ENCODE measurements at places on chromosomes 6 and 20.

DNA sequence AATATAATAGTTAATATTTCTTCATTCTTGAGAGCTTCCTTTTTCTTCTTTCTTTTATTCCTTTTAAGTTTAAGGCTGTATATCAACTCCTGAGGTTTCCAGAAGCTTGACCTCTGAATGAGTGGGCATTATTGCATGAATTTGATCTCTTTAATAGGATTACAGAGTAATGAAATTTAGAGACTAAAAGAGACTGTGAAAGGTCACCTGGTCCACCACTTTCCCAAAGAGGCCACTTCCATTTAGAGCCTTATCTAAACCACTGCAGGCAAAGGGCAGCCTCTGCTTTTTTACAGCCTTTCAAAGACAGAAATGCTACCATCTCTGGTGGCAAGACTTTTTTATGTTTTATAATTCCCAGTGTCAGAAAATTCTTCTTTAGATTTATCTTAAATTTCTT lies 215.3 kb upstream of the HS3ST5 start:
- no peak for DNase-seq

GRCh38 chr6:40077315-40077714 lies 143.1 kb upstream of the MOCS1 start:
- DNase-seq = no peak

DNA sequence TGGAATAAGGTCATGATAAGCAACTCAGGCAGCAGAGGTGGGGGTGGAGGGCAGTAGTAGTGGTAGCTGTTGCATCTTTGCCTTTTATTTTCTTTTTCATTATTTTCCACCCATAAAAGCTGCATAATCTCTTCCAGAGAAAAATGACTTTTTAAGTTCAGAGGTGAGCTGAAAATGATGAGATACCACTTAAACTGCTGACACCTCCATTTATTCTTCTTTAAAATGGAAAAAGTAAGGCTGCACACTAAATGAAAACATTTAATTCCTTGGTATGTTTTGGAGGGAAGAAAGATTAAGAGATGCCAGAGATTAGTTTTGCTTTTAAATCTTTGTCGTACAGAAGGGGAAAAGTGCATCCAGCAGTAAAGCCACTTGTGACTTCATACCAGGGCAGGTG lies 97.2 kb downstream of the ADTRP start:
- DNase-seq = no peak

DNA sequence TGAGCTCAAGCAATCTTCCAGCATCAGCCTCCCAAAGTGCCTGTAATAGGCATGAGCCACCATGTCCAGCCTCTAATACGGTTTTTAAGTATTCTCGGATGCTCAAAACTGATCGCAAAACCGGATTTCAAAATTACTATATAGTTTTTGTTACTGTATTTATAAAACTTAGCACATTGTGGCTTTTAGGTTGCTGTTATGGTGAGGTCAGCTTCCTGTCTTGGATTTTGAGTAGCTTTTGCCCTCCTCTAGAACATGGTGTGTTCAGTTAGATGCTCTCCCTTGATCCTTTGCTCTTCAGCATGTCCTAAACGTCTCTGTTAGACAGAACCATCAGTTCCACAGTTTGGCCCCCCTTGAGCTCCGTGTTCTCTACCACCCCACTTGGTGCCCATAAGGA lies 96.2 kb downstream of the RPP40 start:
- DNase-seq = no peak

DNA sequence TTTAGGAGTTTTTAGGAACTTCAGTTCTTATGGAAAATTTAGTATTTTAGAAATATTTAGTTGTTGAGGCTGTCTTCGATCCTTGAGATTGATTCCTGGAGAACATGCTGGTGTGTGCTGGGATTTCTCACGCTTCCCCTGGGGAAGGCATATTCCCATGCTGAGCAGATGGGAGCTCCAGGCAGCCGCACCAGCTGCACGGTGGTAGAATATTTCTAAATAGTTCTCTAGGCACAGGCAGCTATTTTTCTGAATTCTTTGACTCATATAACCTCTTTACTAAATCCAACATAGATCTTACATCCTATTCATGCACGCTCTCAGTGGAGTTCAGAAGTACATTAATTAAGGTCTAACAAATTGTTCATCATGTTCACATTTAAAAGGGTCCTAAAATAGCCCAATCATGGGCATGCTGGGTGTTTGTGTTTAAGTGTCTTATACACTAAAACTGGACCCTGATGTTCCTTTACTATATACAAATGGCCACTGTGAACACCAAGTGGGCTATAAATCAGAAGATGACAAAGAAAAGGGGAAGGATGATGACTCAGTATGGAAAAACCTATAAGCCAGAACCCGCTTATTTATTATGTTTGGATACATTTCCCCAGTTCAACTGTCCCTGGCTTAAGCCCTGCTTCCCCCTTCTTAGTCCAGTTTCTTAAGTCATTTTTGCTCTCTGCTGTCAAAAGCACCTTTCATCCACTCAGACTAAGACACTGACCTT lies 138.5 kb downstream of the UST start:
- DNase-seq = no peak

- no peak for DNase-seq
These were observed 7.1 kb downstream of the RPS6KA2 start for GRCh38 chr6:166619912-166620311.

GRCh38 chr20:43361526-43361925 lies 96.2 kb upstream of the SRSF6 start:
- DNase-seq = no peak

GRCh38 chr6:53986721-53987521 lies 124.3 kb upstream of the MLIP start:
- no peak for DNase-seq

- no peak for DNase-seq
These were observed 103.9 kb downstream of the OLIG3 start for GRCh38 chr6:137390334-137390733.

DNA sequence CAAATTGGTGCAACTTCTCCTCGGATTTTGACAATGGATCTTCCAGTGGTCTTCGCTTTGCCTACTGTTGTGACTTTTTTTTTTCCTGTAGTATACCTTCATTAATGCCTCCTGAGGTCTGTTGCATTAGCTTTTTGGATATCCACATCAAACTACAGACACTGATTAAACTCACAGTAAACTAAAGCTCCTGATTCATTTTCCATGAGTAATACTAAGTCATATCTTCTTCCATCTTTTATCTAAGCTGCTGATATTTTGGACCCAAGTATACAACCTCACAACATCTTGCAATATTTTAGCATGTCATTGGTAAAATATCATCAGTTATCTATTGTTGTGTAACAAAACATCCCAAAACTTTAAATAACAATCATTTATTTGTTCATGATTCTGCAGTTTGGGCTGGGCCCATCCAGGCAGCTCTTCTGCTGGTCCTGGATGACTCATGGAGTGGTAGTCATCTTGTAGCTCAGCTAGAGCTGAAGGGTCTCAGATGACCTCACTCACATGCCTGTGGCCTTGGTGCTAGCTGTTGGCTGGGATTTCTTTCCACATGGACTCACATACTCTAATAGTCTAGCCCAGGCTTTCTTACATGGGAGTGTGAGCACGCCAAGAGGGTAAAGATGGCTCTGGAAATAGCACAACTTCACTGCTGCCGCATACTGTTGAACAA lies 78.3 kb upstream of the SRSF6 start:
- peak; percentile 33 for DNase-seq

- no peak for DNase-seq
These were observed 19.2 kb downstream of the MRPS18A start for GRCh38 chr6:43668151-43669028.

DNA sequence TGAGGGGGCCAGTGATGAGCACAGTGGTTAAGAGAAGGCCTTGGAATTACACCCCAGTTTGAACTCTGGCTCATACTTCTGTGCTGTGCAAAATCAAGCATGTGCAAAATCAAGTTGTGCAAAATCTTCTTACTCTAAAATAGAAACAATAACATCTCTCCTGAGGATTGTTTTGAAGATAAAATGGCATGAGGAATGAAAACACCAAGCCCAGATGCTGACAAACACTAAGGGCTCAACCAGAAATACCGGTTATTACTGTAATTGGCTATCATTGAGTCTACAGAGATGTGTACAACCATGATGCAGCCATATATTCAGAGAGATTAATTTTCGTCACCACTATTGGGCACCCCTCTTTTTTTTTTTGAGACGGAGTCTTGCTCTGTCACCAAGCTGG lies 5.9 kb upstream of the BCAS1 start:
- DNase-seq = no peak

DNA sequence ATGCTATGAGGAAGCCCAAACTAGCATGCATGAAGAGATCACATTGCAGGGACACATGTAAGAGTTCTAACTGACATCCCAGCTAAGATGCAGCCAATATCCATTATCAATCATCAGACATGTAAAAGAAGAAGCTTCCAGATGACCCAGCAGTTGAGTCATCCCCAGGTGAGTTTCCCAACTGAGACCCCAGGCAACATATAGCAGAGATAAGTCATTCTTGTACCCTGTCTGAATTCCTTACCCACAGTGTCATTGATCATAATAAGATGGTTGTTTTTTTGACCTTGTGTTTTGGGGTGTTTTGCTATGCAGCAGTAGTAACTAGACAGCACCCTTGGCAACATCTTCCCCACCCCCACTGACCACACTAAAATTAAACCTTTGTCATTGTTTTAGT lies 18.9 kb downstream of the SIRPD start:
- no peak for DNase-seq

- DNase-seq = no peak
These were observed 42.6 kb downstream of the PRKN start for GRCh38 chr6:162684961-162685360.

DNA sequence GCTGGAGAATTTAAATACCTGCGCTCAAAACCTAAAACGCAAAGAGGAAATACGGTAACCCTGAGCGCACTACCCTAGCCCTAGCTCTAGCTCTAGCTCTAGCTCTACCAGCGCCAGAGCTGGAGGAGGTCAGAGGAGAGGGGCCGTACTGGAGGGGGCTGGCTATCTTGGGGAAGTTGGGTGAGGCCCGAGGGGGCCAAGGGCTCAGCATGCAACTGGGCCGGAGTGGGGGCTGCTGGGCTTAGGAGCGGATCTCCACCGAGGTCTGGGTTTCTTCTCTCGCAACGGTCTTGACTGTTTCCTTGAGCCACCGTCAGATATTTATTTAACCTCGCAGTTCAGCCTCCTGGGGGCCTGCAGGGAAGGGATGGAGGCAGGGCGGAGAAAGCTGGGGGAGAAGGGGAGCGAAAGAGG lies 91.0 kb downstream of the NCR2 start:
- DNase-seq = no peak

DNA sequence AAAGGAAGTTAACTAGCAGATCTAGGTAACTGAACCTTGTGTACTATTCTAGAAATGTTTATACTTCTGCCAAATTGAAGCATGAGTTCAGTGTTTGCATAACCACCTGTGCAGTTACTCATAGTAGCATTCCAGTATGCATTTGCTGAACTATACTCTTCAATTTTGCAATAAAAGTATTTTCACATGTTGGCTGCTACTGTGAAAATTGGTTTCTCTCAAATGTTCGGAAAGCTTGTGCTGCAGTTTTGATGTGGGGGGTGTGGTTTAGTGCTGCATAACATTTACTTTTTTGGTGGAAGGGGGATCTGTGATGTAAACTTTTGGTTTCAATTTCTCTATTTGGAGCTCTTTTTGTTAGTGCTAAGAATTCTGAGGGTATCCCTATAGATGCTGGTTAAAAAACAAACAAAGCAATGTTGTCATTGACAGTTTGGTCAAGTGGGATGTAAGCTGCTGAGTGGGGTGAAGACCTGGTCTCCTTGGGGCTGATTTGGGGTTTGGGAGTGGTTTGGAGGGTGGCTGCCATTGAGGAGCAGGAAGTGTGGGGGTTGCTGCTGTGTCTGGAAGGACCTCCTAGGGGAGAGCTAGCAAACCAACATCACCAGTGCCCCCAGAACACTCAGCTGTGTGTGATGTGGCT lies 87.8 kb downstream of the CARMIL1 start:
- no peak for DNase-seq

DNA sequence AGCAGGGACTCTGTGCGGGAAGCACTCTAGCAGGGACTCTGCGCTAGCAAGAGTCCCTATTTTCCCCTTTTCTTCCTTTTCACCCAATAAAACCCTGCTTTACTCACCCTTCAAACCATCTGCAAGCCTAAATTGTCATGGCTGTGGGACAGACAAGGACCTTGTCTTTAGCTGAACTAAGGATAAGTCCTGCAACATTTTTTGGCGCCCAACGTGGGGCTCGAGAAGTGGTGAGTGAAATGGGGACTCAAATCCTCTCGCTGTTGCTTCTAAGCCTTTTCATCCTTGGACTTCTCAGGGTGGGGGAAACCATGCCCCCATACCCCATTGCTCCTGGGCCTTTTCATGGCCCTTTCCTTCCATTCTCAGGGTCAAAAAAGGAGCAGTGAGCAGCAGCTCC lies 46.4 kb downstream of the IMPG1 start:
- no peak for DNase-seq

DNA sequence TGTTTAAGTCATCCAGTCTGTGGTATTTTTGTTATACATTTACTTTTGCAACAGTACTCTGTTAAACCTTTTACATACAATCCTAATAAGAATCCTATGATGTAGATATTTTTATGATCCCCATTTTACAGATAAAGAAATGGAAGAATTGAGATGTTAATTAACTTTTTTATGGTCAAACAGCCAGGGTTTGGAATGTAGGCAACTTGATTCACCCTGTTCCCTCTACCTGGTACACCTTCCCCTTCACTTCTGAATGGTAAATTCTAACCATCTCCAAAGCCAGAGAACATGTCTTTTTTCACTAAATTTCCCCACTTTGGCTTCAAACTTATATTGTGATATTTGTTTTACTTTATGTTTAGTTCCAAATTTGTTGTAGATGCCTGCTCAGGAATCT lies 300.1 kb downstream of the PHF3 start:
- no peak for DNase-seq

GRCh38 chr6:25958700-25959162 lies 3.9 kb upstream of the TRIM38 start:
- DNase-seq = no peak

DNA sequence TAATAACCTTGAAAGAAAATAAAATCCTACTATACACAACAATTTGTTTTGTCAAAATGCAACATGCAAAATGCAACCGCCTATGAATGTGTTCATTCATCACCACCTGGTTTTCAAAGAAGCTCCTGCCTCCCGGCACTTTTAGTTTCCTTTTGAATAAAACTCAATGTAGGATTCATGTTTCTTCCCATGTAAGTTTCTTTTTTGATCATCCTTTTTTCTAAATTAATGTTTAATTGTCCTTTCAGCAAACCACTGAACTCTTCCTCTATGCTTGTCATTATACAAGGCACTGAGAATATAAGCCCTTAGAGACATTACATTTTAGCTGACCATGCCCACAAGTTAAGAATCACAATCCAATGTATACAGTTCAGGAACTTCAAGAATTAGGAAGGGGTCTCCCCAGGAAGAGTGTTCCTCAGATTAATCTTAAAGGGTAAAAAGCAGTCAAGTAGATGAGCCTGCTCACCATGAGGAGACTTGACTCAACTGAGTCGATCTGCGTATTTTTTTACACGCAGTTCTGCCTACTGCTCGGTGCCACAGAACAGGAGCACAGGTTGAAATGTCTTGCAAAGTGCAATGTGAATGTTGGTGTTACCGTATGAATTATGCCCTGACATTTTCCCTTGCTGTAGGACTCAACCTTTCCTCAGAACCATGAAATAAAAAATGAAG lies 7.2 kb upstream of the THEMIS start:
- DNase-seq = no peak

- DNase-seq = no peak
These were observed 186.5 kb downstream of the PDE7B start for GRCh38 chr6:136037876-136038460.

- DNase-seq = no peak
These were observed 73.4 kb downstream of the MYB start for GRCh38 chr6:135254471-135254870.

- DNase-seq = no peak
These were observed 23.1 kb downstream of the NUDT3 start for GRCh38 chr6:34369385-34369784.

- no peak for DNase-seq
These were observed 50.4 kb downstream of the PDE7B start for GRCh38 chr6:135901774-135902524.
